Stimulated activated CD8-positive, alpha-beta memory T cell treated with anti-CD3 and anti-CD28 coated beads, Interleukin-15, amount 100 ng/mL, for 4 hours (primary cell): ENCODE measurements at places on chromosomes 1 and 21.

- no peak for DNase-seq
These were observed 1.4 kb downstream of the PTPRF start for GRCh38 chr1:43531906-43532584.

GRCh38 chr21:21010228-21010627 lies 12.0 kb downstream of the NCAM2 start:
- DNase-seq, result no peak

DNA sequence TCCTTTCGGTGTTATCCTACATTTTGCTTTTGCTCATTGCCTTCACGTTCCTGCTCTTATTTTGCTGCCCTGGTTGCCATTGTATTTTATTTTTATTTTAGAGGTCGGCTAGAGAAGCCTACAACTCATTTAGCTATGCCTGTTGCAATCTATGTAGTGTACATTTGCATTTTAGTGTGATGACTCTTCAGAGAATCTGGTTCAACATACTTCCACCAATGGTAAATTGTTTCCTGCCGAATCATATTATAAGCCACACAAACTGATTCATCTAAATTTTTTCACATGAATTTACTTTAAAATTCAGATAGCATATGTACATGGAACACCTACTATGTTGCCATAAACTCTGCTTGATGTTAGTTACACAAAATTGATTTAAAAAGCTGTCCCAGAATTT lies 1596.9 kb downstream of the PLA2G4A start:
- DNase-seq, result no peak

GRCh38 chr21:32844653-32845436 lies 73.3 kb upstream of the PAXBP1 start:
- DNase-seq, result no peak

DNA sequence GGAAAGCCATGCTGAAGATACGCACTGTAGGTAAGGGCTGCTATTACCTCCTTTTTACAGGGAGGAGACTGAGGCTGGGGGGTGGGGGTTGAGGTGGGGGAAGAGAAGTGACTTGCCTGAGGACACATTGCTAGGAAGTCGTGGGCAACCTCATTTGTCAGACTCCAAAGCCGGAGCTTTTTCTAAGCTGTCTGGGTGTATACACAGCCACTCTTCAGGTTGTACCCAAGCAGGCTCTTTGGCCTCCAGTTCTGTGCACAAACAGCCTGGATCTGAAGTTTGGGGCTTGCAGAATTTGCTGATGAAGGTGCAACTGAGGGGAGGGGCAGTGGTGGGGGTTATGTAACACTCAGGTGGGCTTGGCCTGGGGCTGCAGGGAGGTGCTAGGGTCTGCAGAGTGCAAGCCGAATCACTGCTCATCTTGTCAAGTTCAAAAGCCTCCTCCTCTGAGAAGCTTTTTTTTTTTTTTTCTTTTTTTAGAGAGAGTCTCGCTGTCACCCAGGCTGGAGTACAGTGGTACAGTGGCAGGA lies 16.9 kb downstream of the TINAGL1 start:
- no peak for DNase-seq

DNA sequence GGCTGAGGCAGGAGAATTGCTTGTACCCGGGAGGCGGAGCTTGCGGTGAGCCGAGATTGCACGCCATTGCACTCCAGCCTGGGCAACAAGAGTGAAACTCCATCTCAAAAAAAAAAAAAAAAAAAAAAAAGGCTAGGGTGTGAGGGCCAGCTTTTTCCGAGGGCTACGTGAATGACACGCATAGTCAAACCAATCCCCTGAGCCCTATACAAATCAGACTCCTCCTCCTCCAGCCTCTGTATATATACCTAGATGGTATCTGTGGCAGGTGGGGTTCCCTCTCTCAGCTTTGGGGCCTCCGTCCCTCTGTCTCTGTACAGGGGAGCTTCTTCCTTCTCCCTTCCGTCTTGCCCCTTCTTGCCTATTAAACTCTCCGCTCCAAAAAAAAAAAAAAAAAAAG lies 6.7 kb downstream of the S100A16 start:
- DNase-seq, result no peak

DNA sequence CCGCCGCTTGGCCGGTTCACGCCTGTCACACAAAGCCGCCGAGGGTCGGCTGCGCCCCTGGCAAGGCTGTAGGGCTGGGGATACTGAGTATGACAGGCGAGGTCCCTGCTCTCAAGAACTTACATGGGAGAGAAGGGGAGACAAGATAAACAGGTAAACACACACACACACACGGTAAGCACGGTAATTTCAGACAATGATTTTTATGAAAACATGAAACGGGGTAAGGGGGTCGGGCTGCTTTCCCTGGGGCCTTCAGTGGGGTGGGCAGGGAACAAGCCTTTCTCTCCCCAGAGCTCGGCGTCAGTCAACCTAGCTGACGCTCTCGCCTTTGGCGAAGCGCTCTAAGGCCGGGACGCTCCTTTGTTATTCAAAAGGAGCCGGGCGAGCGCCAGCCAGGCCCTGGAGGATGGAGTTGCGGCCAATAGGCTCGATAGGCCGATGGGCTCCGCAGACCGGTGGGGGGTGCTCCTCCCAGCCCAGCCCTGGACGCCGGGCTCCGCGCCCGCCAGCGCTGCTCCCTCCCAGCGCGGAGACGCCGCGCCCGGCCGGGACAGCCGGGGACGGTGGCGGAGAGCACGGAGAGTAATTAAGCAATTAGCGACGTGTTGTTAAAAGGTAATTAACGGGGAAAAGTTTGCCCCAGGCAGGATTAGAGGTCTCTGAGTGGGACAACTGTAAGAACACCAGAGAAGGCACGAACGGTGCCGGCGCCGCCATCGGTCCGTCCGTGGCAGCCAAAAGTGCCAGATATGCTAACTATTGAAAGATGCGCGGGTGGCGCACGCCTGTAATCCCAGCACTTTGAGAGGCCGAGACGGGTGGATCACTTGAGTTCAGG lies 950 bp upstream of the INKA2 start:
- DNase-seq, result no peak

GRCh38 chr1:236465231-236465958 lies 58.4 kb upstream of the LGALS8 start:
- no peak for DNase-seq

DNA sequence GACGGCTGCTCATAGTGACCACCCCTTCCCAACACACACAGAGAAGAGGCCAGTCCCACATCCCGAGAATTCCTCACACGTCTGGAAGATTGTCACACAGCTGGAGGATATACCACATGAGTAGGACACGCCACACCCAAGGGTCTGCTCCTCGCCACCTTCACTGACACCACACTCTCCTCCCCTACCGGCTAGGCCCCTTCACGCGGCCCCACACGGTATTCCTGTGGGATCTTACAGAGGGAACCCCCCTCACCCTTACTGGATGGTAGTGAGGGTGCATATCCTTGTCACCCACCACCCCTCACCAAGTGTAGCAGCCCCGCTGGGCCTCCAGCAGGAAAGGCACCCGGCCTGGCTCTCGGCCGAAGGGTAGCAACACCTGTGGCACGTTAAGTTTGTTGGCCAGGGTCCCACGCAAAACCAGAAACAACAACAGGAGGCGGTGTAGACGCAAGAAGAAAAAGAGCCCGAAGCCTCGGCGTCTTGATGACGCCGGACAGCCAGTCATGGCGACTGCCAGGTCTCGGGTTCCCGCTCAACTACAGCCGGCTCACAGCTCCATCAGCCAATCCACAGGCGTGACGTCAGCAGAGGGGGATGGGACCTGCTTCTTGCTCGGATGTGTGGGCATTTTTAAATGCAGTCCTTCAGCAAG lies at the start of gene NUP210L:
TSS of gene NUP210L (minus strand) at position 540 of the 658 bp plus-strand sequence.
- no peak for DNase-seq

- DNase-seq, result no peak
These were observed 61.7 kb upstream of the DNAJC6 start for GRCh38 chr1:65247419-65248359.

DNA sequence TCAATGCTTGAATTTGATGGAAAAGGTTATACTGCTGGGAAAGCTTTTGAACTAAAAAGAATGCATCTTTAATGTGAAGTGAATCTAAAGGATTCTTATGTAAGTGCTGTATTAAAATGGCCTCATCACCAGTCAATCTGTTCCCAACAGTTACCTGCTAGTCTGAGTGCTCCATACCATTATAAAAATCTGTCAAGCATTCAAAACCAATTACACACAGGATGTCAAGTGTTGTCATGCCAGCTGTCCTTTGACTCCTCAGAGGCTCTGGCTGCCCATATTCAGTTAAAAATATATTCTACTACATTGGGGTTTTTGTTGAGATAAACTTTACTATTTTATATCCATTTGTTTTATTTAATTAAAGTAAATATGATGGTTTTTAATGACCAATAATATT lies 1587.7 kb downstream of the AMY1C start:
- DNase-seq, result no peak

GRCh38 chr21:44442266-44443125 lies 12.8 kb upstream of the LRRC3 start:
- DNase-seq, result no peak

DNA sequence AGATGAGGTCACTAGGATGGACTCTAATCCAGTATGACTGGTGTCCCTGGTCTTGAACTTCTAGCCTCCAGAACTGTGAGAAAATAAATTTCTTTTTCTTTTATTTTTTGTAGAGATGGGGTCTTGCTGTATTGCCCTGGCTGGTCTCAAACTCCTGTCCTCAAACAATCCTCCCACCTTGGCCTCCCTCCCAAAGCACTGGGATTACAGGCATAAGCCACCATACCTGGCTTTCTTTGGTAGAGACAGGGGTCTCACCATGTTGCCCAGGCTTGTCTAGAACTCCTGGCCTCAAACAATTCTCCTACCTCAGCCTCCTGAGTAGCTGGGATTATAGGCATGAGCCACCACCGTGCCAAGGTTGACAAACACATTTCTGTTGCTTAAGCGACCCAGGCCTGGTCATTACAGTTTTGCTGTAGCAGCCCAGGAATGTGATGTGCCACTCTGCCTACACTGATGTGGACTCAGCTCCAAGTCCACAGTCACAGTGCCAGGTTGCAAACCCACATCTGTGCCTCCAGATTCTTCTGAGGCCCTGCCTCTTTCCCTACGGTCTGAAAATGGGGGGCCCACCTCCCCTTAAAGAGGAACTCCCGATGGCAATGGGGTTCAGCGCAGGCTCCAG lies 15.9 kb downstream of the PYCR2 start:
- DNase-seq, result no peak

- DNase-seq, result no peak
These were observed 35.4 kb downstream of the KIAA1614 start for GRCh38 chr1:180947901-180948640.

DNA sequence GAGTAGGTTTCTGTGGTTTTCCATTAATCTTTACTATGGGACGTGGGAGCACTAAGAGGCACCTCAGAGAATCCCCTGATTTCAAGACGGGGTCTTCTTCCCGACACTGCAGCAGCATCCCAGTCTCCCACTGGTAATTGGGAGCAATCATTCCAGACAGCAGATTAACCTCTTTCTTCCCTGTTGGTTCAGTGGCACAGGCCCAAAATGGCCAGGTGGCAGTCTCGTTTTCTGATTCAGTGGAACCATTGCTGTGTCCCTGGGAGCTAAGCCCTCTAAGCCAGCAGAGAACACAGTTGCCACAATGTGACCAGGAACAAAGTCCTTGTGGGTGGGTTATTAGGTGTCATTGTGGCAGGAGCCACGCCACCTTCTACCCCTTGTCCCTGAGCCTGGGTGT lies 342.1 kb downstream of the MATN1 start:
- DNase-seq, result no peak
